ENCODE measurements at places on chromosomes 5 and 9. TPM values are rescaled to one million over a fixed set of nuclear protein-coding genes. Genes with fewer than 3 reads are reported as not detected.

DNA sequence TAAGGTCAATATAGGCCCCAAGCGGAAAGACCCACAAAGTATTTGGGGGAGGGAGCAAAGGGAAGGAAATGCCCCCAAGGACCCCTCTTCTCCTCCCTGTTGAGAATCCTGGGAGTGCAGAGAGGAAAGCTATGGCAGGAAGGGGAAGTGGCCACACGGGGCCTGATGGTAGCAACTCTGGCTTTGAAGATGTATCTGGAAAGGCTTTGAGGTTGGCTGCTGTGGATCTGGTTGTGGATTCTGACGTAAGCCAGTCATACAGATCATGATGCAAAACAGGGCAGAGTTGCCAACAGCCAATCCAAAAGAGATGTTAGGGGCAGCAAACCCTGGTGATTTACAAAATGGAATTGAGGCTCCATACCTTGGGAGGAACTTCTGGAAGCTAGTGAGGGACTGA lies 108.8 kb downstream of the PRKACG start:
- H3K27ac ChIP-seq: no peak overlapping the region
- no peaks in the 10 kb centered on the region for H3K27me3 ChIP-seq
- H3K4me1 ChIP-seq: no peaks in the 10 kb centered on the region
- no peaks in the 10 kb centered on the region for H3K36me3 ChIP-seq
- no peak for DNase-seq

DNA sequence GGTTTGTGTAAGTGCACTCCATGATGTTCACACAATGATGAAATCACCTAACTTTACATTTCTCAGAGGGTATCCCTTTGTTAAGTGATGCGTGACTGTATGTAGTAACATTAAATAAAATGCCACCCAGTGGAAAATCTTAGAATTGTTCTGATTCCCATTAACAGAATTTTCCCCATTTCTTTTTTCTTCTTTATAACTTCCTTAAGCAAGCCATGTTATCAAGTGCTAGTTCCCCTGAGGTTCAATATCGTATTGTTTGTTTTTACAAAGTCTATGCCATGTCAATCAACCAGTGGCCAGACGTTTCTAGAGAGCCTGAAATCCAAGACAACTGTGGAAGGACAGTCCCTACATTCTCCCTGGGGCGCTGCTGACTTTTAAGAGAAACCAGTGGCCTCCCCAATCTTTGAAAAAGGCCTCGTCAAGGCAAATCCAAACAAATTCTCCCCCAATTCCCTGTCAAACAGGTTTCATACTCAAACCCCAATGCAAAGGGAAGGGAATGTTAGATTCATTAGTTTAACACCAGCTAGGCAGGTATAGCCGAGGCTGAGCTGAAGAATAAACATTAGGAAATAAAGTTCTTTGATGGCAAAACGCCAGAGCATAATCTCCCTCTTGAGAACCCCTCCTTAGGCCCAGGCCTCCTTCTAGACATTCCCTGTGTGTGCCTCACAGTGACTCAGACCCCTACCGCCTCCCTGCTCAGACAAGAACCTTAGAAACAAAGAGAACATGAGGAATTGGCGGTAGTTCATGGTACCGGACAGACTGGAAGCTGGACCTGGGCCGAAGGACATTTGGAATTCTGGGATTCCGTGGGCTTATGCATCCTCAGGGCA lies 198.7 kb downstream of the GNA14 start:
- H3K36me3 ChIP-seq: no peaks in the 10 kb centered on the region
- no peak for DNase-seq
- no peaks in the 10 kb centered on the region for H3K4me1 ChIP-seq

- H3K27ac ChIP-seq: no peak overlapping the region
- H3K36me3 ChIP-seq: no peaks in the 10 kb centered on the region
- no peaks in the 10 kb centered on the region for H3K27me3 ChIP-seq
Observed at GRCh38 chr9:95852059-95853032, 23.1 kb upstream of the ERCC6L2 start.

DNA sequence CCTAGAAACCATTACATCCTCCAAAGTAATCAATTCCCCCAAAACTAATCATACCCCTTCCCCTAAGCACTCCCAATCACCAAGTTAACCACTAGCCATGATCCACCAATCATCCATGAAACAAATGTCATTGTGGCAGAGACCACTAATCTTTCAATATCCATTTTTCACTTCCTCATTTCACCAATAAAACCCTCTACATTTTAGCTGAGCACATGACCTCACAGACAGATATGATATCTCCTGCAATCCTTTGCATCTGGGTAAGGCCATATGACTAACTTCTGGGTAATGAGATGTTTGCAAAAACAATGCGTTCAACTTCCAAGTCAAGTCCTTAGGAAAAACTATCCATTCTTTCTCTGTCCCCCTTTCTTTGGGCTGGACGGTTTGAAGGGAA lies 20.7 kb downstream of the OR2S2 start:
- H3K27ac ChIP-seq: no peak overlapping the region
- no peak overlapping the region for H3K4me3 ChIP-seq
- no peak for DNase-seq
- no peaks in the 10 kb centered on the region for H3K36me3 ChIP-seq
- H3K4me1 ChIP-seq: no peaks in the 10 kb centered on the region
- no peaks in the 10 kb centered on the region for H3K27me3 ChIP-seq

The PCDHGA2 gene
- total RNA-seq: 8.2 TPM

The INSL6 gene
- 0.48 TPM for total RNA-seq

The C5 gene
- 11.7 TPM for total RNA-seq

The ORM2 gene
- not detected for total RNA-seq

The SLC4A9 gene
- total RNA-seq: not detected
